ENCODE measurements at places on chromosomes 5 and 9. TPM values are rescaled to one million over a fixed set of nuclear protein-coding genes. Genes with fewer than 3 reads are reported as not detected.

The SELENOP gene
- total RNA-seq = not detected

The FOXD1 gene
- 192 TPM for total RNA-seq

The HAVCR1 gene
- total RNA-seq = not detected

The VCAN gene
- total RNA-seq = 7.5 TPM

The PCDHA3 gene
- total RNA-seq = 0.06 TPM

The TMEFF1 gene
- 1.2 TPM for total RNA-seq

The CHSY3 gene
- 11.8 TPM for total RNA-seq

The CCNO gene
- total RNA-seq = 3.2 TPM

The SPZ1 gene
- total RNA-seq = not detected

The RABGAP1 gene
- 15.1 TPM for total RNA-seq

The OLFML2A gene
- 0.69 TPM for total RNA-seq

The ALDH1B1 gene
- 27.5 TPM for total RNA-seq

DNA sequence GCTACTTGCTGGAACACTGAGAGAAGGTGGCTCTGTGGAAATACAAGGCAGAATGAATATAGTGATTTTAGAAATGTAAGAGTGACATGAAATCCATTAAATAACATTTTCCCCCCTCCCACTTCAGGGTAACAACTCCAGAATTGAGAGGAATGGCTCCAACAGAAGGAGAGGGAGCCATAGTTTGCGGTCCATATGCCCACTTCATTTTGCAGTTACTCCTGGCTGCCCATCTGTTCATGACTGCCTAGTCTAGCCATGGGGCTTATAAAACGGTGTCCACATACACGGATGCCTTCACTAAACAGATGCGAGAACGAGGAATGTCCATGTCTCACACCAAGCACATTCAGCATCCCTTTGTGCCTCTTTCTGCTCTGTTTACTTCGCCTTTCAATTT, 186.7 kb downstream of the TMEM38B start:
- DNase-seq = no peak

DNA sequence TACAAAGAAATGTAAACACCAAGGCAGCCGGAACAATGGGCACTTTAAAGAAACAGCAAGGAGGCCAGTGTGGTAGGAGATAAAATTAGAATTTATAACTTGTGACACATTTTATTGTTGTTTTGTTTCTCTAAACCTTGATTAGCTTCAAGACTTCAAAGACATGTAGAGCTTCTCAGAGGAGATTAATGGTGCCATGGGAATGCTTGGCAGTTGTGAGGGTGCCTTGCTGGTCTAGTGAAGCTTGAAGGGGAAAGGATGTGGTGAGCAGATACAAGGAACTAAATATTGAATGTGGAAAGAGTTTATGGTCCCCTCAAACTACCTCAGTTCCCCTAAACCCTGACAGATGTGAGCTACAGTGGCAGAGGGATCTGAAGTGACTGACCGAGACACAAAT, 322.4 kb upstream of the ADAMTS16 start:
- no peak for DNase-seq

GRCh38 chr5:55853818-55854217, 2.7 kb downstream of the IL31RA start:
- peak; percentile 15 for DNase-seq

DNA sequence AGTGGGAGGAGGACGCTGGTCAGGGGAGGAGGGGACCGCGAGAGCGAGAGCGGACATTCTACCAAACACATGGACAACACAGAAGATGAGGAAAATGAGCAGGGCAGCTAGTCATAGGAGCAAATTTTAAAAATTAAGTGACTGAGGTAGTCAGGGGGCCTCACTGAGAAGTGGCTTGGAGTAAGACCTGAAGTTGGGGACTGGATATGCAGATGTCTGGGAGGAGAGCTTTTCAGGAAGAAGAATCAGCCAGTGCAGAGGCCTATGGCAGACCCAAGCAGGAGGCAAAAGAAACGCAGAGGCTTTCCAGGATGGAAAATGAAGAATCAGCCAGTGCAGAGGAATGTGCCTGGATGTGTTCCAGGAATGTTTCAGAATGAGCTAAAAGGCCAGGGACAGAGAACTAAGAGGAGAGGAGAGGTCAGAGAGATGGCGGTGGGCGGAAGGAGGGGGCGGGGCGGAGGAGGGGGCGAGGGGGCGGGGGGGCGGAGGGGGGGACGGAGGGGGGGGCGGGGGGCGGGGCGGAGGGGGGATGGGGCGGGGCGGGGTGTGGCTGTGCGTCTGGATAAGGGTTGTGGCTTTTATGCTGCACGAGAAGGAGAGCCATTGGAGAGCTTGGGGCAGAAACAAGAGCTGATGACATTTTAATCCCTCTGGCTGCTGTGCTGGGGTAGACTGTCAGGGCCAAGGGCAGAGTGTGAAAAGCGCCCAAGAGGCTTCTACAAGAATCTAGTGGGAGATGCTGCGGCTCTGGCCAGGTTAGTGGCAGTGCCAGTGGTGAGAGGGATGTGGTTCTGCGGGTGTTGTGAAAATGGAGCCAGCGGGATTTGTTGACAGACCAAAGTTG, 129.6 kb downstream of the KCNIP1 start:
- DNase-seq = peak; percentile 59

DNA sequence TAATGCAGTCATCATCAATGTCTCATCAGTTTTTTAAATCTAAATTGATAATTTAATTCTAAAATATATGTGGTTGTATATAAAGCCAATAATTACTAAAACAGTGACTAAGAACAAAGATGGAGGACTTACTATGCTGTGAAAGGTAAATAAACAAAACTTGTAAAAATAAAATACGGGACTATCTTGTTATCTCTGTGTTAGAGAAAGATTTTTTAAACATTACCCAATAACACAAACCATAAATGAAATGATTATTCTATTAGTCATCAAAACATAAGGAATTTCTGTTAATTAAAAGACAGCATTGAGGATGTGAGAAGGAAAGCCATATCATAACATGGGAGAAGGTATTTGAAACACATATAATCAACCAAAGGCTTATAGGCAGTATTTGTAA, 226.2 kb upstream of the SMC2 start:
- no peak for DNase-seq

- DNase-seq = no peak
These were observed 60.5 kb upstream of the ENTREP1 start for GRCh38 chr9:69264526-69264925.

DNA sequence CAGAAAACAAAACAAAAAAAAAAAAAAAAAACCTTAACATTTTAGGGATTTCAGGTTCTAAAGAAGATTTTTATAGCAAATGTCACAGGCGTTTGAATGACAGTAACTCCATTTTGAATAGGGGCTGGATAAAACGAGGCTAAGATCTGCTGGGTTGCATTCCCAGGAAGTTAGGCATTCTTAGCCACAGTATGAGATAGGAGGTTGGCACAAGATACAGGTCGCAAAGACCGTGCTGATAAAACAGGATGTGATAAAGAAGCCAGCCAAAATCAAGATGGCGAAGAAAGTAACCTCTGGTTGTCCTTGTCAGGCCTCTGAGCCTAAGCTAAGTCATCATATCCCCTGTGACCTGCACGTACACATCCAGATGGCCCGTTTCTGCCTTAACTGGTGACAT, 425.6 kb upstream of the PTPRD start:
- DNase-seq = no peak

DNA sequence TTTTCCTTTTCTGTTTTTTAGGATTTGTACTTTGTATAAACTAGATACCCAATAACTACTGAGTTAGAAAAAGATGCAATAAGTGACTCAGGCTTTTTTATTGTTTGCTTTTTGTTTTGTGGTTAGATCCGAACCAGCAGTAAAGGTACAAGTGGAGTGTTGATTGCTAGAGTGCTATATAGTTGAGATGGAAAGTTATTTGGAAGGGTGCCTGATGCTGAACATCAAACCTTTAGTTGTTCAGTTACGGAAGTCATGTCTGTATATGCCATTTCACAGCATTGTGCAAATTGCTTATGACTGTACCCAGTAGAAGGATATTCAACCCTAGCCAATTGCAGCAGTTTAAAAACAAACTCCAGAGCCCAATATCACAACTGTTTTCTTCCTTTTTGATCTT, 285.1 kb downstream of the MAT2B start:
- no peak for DNase-seq

DNA sequence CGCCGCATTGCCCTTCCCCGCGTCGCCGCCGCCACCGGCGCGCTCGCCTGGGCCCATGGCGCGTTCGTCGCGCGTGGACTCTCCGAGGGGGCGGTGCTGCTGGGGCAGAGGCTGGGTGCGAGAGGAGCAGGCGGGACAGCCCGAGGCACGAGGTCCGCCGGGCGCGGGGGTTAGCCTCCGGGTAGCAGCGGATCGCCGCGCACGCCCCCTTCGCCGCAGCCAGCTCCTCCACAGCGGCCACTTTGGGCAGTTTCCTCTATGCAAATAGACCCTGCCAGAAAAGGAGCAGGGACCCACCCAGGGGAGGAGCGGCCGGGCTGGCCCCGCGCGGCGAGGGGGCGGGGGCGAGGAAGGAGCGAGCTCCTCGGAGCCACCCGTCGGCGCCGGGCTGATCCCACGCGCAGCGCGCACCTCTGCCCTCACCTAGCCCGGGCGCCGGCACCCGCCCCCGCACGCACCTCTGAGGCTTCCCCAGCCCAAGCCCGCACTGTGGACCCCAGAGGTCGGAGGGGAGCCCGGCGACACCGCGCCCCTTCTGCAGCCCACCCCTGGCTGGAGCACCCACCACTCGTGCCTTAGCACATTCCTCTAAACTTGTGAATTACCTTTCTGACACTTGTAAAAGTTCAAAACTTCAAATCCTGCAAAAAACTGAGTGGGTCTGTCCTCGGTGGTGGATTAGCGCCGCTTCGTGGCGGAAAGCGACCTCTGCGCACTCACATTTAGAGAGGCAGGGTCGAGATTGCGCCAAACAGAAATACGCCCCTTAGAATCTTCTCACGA, at the start of gene COL23A1:
Gene COL23A1 (minus strand): TSS at position 253 of the 783 bp plus-strand sequence.
- DNase-seq = no peak

- DNase-seq = no peak
These were observed 122.8 kb downstream of the CAMK4 start for GRCh38 chr5:111347021-111347420.

- no peak for DNase-seq
These were observed 42.0 kb upstream of the LIFR start for GRCh38 chr5:38598296-38598993.

DNA sequence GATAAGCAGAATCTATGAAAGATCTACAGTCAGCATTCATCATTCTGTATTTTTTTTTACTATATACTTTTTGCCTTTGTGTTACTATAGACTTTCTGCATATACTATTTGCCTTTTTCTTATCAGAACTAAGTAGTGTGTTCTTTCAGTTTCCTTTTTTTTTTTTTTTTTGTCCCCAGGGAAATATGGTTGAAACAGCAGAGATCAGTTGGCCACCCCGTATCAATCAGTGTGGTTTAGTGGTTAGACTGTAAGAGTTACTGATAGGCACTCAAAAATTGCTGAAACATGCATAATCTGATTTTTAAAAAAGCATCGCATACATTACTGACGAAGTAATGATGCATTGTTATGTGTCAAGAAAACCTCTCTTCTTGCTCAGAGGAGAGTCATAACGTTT, 990.8 kb upstream of the EDIL3 start:
- no peak for DNase-seq

DNA sequence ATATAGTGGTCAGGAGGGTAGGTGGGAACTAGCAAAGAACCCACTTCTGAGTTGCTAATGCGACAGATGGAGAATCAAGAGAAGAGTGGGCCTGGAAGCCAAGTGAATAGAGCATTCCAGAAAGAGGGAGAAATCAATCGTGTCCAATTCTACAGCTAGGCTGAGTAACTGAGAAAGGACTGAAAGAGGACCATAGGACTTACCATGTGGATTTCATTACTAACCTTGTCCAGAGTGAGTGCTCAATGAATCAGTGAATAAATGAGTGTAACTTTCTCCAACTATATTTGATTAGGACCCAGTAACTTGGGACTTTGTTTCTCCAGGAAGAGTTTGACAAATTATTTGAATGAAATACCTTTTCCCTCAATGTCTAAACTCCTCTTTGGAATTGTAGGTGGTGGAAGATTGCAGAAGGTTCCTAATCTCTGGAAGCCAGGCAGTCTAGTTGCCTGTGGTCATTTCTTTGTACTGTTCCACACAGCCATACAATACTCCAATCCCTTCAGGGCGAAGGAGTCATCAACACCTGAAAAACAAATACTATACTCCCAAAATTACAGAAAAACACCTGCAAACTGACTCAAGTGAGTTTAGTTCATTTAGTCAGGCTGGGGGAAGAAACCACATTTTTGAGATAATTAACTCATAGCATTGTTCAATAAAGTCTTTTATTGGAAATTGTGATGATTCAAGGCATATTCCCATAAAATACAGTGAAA, 2.6 kb upstream of the F2RL1 start:
- no peak for DNase-seq

DNA sequence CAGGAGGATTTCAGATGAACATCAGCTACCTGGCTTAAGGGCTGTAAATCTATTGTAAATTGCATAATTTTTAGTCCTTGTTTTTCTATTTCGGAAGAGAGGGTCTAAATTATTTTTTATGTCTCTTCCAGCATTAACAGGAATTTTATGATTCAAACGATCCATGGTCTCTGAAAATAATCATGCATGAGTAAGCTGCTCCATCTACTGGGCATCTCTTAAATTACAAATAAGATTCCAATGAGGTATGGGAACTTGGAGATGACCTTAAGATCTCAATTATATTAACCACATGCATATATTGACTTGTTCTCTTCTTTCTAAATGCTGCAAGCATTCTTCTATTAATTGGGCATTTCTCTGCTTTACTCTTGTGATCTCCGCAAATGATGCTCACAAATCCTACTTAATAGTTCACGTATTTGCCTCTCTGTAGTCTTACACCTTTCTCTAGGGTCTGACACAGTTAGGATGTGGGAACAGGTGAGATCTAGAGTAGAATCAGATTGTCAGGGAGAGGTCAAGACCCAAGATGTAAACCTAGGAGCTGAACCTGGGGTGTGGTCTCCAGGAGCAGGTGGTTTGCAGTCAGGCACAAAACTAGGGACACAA, 86.9 kb downstream of the NUDT12 start:
- DNase-seq = peak; percentile 45

GRCh38 chr5:35202319-35203111, 27.8 kb downstream of the PRLR start:
- DNase-seq = peak; percentile 42

- no peak for DNase-seq
These were observed 46.1 kb downstream of the SLC25A46 start for GRCh38 chr5:110784901-110785300.

GRCh38 chr9:130240410-130241197, 25.0 kb upstream of the HMCN2 start:
- DNase-seq = peak; percentile 74

DNA sequence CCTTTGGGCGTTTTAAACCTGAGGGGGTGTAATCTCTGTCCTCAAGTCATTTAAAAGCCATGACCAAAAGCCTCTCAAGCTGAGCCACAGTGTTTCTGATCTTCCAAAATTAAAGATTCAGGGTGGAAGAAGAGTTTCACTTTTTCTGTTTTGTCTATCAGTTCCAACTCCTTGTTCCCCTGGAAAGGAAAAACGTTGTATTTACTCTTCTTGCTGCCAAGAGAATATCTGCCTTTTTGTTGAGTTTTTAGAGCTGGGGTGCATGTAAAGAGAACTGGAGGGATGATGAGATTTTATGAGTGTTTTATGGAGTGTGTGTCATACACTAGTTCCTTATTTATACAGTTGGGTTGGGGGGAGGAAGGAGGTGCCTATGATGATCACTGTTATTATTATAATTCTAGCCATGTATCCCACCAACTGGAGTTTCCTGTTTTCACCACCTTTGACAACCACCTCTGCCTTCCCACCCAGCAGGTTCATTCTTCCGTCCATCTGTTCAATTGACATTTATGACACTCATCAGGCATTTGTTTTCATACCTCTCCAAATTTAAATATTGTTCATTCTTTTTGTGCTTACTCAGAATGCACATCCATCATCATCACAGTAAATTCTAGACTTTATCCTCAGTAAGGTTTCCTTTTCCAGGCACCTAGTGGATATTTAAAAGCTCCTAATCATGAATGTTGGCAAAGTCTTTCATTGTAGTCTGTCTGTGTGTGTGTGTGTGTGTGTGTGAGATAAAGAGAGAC, 97.9 kb upstream of the MPDZ start:
- no peak for DNase-seq
